ENCODE measurements at places on chromosomes 16 and 17. TPM values are rescaled to one million over a fixed set of nuclear protein-coding genes. Genes with fewer than 3 reads are reported as not detected.
A peak's percentile ranks its signal among the peaks of the same experiment; 100 is the strongest.

Gene TPSG1
- total RNA-seq: not detected

Gene PLEKHH3
- total RNA-seq: 1.8 TPM

Gene SNX20
- total RNA-seq: 76.3 TPM

Gene SLC12A3
- total RNA-seq: not detected

Gene PIRT
- not detected for total RNA-seq

Gene FXR2
- 38.2 TPM for total RNA-seq

- no peak for DNase-seq
Observed at GRCh38 chr17:71726341-71726740, 394.5 kb upstream of the SOX9 start.

DNA sequence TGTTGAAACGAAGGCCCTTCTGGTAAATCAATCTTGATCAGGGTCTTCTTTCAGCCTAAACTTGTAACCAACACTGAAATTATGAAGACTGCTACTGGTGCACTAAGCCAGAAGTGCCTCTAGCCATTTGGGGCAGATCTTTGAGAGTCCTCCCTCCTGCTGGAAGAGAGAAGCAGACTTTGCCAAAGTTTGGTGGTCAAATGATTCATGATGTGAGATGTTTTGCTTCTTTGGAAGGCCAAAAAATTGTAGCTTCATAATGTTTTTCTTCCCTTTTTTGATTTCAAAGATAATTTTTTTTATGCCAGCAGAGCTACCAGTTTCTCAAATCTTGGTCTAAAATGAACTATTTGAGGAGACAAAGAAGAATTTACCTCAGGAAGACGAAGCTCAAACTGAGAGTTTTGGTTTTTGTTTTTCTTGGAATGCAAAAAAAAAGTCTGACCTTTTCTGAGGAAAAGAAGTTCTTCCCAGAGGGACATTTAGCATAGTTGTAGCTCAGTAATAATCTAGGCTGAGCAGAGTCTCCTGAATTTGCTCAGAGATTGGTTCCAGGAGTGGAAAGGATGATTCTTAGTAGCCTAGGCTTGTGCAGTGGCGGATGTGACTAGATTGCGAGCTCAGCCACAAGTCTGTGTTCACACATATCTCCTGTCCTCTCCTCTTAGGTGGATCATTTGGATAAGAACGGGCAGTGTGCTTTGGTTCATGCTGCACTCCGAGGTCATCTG lies 50.9 kb downstream of the CYB561 start:
- no peak for DNase-seq

DNA sequence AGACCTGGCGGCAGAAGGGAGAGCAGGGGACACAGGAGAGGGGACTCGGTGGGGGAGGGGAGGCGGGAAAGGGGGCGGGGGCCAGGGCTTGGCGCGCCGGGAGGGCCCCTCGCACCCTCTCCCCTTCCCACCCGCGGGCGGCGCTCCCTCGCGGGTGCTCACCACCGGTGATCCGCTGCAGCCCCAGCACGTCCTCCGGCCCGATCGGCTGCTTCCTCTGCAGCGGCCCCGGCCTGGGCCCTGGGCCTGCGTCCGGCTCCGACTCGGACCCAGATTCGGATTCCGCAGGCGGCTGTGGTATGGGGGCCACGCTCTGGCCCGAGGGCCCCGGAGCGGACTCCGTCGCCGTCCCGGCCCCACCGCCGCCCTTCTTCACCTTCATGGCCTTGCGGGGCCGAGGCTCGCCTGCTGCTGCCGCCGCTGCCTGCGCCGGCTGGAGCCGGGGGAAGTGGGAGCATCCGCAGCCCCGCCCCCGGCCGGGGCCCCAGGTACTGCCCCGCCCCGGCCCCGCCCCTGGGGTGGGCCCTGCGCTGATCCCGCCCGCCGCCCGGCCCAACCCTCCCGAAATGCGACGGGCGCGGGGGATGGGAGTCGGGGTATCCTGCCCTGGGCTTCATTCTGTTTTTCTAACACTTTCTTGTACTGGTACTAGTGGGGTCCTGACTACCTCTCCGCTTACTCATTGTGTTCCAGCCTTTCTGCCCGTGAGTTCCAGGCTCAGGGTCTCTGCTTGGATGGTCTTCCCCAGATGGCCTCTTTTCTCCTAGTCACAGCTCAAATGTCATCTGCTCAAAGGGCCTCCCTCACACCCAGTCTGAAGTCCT lies at the start of gene UNC119:
UNC119 (minus strand) TSS at position 449 of the 824 bp plus-strand sequence; CDS start at position 382, 67 bp downstream.
- peak; percentile 91 for DNase-seq

DNA sequence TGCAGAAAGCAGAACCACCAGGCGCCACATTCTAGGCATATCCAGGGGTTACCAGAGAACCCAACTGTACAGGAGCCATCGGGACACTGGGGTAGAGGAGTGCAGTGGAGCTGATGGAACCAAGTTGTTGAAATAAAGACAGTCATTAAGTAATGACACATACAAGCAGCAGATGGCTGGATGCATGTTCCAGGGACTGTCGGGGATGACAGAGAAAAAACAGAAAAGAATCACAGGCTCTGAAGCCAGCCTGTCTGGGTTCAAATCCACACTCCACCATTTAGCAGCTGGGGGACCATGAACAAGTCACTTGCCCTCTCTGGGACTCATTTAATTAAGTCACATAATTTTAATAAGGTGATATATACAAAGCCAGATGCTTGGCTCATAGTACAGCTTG lies 117.1 kb downstream of the ZNF423 start:
- no peak for DNase-seq

DNA sequence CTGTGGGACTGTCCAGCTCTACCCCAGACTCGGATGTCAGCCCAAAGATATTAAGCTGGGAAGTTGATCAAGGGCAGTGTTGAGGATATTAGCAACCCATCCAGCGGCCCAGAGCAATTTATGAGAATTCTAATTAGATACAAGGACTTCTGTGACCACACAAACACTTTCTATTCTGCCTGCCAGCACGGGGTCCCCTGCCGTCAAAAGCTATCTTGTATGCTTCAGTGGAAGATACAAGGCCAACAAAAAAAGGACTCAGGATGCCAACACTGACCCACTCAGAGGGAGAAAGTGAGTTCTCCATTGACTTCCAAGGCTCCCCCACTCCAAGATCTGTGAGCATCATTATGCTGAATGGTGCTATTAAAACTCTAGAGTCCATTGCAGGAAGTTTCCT lies 390.7 kb downstream of the GRIN2A start:
- DNase-seq: no peak
